ENCODE measurements at places on chromosomes 1 and 21.

- DNase-seq = no peak
Observed at GRCh38 chr1:208644401-208645160, 400.4 kb upstream of the PLXNA2 start.

GRCh38 chr1:11071463-11072215 lies 11.8 kb upstream of the SRM start:
- no peak for DNase-seq

DNA sequence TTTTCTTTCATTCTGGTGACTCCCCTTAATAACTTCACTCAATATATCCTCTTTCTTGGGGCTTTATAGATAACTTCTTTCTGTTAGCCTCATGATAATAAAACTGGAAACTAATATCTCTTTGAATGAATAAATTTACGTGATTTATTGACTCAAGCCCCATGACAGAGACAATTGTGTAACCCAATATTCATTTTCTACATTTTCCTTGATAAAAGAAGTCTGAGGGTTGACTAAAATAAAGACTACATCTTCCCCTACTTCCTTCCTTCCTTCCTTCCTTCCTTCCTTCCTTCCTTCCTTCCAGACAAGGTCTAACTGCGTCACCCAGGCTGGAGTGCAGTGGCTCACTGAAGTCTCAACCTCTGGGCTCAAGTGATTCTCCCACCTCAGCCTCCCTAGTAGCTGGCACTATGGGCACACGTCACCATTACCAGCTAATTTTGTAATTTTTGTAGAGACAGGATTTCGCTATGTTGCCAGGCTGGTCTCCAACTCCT lies 85.1 kb downstream of the CYYR1 start:
- no peak for DNase-seq

GRCh38 chr1:170662561-170663403 lies 1.1 kb upstream of the PRRX1 start:
- no peak for DNase-seq

DNA sequence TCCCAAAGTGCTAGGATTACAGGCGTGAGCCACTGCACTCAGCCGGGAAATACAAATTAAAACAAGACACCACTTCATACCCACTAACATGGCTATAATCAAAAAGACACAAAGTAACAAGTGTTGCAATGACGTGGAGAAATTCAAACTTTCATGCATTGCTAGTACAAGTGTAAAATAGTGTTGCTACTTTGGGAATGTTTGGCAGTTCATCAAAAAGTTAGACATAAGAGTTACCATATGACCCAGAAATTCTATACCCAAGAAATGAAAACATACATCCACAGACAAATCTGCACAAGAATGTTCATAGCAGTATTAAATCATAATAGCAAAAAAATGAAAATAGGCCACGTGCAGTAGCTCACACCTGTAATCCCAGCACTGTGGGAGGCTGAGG lies 16.4 kb downstream of the FOXJ3 start:
- no peak for DNase-seq

All from CD4-positive, alpha-beta T cell treated with Interleukin-15 for 1 hour (primary cell).